Cardiac muscle cell (in vitro differentiated cells and primary cell): ENCODE measurements at places on chromosomes 6 and 20. TPM values are rescaled to one million over a fixed set of nuclear protein-coding genes. Genes with fewer than 3 reads are reported as not detected.

Gene CDH4
- 0.43 and 2.4 TPM in 2 replicates for polyA plus RNA-seq

Gene PI16
- 0.07 and 0.37 TPM in 2 replicates for polyA plus RNA-seq

Gene ZBP1
- polyA plus RNA-seq = not detected in 2 replicates

Gene LPA
- polyA plus RNA-seq = not detected in 2 replicates

Gene BPIFB1
- polyA plus RNA-seq = not detected in 2 replicates
